Progenitor cell of endocrine pancreas (in vitro differentiated cells): ENCODE measurements at places on chromosomes 12 and 14.

- no peak for DNase-seq
These were observed 9.3 kb upstream of the ESPL1 start for GRCh38 chr12:53258541-53259539.

GRCh38 chr12:52815676-52816588 lies 2.0 kb upstream of the KRT4 start:
- no peak for DNase-seq

GRCh38 chr14:65826946-65827345 lies 414.4 kb downstream of the FUT8 start:
- no peak for DNase-seq

GRCh38 chr12:33602515-33602914 lies 162.9 kb upstream of the SYT10 start:
- no peak for DNase-seq

GRCh38 chr12:77500089-77500488 lies 330.6 kb upstream of the NAV3 start:
- no peak for DNase-seq

GRCh38 chr12:58656254-58657009 lies 263.9 kb downstream of the LRIG3 start:
- DNase-seq = no peak

GRCh38 chr12:112179916-112180315 lies 54.6 kb downstream of the TRAFD1 start:
- DNase-seq = no peak

DNA sequence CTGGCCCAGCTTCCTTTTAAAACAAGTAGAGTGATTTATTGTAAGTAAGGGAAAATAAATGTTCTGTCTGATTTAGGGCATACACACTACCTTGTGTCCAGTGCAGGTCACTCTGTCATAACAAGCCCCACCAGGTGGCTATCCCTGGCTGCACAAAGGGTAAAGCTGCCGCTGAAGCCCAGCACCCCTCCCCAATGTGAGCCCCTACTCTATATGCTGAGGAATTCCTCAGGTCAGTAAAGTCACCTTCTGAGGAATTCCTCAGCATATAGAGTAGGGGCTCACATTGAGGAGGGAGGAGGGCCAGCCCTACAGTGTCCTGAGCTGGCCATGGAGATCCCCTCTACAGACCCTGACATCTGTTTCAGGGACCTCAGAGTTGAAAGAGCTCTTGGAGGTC lies 67.2 kb downstream of the TBC1D30 start:
- DNase-seq = no peak

DNA sequence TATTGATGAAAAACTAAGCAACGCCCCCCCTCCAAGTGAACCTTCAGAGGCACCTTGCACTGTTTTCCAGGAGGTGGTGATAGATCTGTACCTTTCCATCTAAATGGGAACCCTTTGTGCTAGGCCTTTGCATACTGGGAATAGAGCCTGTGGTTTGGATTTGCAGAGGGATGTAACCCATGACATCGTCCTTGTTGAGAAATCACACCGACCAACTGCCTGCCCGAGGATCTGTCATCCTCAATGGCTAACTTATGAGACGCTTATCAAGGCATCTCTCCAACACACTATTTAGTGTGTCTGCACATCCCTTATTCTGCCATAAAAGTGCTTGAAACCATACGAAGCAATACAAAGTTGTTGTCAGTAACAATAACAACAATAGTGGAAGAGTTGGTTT lies 22.9 kb downstream of the NTN4 start:
- no peak for DNase-seq

DNA sequence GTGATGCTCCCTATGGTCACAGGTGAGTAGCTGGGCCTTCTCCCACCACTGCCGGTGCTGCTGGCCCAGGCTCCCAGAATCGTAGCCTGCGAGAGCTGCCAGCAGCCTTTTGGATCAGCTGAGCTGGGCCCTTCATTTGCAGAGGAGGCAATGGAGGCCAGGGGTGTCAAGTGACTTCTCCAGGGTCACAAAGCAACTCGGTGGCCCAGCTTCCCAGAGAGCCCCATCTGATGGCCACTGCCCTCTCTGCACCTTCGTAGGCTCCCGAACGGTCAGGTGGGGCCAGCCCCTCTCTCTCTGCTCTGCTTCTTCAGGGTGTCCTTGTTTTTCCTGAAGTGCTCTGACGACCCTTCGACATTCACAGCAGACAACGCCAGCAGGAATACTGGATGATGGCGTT lies 4.6 kb downstream of the KRT80 start:
- no peak for DNase-seq

DNA sequence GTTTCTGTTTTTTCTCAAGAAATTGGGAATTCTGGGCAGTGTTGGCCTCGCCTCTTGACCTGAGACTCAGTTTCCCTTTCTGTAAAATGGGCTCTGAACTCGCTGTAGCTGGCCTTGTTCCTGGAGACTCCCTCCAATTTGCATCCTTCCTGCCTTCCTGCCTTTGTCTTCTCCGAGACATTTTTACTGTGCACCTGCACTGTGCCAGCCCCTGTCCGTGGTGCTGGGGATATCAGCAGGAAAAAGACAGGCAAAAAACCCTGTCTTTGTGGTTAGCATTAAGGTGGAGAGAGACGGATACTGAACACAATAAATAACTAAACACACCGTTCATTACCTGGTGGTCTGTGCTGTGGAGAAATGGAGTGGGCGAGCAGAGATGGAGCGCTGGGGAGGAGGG lies 129.8 kb downstream of the AACS start:
- no peak for DNase-seq

- DNase-seq = no peak
These were observed 76.6 kb upstream of the KCNJ8 start for GRCh38 chr12:21851151-21851550.

GRCh38 chr14:45678163-45678562 lies 425.2 kb upstream of the MIS18BP1 start:
- no peak for DNase-seq

- DNase-seq = no peak
These were observed 666.0 kb downstream of the MED13L start for GRCh38 chr12:115611477-115611876.

DNA sequence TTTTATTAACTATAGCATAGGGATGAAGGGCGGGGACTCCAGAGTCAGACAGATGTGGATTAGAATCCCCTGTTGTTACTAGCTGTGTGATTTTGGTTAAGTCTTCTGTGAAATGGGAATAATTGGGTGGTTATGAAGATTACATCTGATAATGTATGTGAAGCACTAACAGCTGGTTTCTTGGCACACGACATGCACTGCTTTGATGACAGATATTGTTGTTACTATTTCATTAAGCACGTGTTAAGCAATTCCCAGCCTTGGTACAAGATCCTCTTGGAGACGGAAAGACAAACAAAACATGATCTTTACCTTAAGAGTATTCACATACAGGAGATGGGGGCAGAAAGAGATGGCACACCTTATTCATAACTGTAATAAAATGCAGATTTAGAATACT lies 7.9 kb downstream of the PPFIBP1 start:
- DNase-seq = no peak

- DNase-seq = no peak
These were observed 161.9 kb downstream of the CAPZA3 start for GRCh38 chr12:18899678-18900317.

DNA sequence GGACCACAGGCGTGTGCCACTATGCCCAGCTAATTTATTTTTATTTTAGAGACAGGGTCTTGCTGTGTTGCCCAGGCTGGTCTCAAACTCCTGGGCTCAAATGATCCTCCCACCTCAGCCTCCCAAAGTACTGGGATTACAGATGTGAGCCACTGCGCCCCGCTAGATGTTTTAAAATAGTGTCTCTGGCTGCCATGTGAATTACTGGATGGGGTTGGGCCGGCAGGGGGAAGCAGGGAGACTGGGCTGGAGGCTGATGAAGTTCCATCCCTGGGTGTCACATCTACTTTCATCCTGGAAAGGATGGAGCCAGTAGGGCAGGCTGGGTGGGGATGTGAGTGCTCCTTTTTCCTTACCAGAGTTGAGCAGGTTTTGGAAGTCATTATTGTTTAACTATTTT lies 46.1 kb downstream of the DNAH10 start:
- DNase-seq = no peak

- DNase-seq = no peak
These were observed 74.2 kb upstream of the GNG2 start for GRCh38 chr14:51786227-51786626.

- no peak for DNase-seq
These were observed 22.8 kb upstream of the RASSF3 start for GRCh38 chr12:64587447-64587846.

DNA sequence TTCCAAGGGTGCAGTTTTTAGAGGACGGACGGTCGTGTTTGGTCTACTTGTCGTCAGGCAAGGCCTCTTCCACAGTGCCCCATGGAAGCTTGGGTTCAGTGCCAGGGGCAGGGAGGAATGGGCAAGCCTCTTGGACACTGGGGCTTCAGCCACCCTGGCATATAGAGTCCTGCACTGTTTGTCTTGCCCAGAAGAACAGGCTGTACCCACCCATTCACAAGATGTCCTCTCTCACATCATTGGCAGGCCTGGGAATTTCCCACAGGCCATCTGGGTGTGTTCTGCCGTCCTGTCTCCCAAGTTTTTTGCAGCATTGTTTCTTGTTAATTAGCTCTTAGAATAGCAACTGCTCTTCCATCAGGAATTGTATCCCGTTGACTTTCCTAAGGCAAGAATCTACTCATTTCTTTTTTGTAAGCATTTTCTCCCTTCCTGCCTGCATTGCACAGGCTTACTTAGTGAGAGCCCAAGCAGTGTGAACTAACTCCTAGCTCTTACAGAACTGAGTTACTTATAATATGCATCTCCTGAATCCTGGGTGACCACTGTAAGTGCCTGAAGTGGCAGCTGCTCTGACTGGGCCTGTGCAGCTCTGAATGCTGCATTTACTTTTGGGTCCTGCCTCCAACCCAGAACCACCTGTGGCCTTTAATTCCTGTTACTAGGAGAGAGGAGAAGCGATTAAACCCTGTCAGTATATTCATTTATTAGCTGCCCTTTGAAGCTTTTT lies 149.4 kb upstream of the HIF1A start:
- no peak for DNase-seq

DNA sequence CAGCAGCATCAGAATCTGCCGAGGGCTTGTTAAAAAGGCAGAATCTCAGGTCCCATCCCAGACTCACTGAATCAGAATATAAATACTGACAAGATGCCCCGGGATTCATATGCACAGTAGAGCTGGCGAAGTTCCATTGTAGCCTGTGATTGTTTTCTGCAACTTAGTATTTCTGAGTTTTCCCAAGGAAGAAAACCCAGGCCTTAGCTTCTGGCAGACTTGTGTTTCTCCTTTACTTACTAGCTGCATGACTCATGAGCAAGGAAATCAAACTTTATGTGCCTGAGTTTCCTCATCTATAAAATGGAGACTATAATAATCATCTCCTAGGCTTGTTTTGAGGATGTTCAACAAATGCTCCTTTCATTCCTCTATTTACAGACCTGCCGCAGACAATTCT lies 278.5 kb upstream of the PLEKHG7 start:
- no peak for DNase-seq

GRCh38 chr12:24931666-24932405 lies 17.1 kb downstream of the BCAT1 start:
- no peak for DNase-seq

DNA sequence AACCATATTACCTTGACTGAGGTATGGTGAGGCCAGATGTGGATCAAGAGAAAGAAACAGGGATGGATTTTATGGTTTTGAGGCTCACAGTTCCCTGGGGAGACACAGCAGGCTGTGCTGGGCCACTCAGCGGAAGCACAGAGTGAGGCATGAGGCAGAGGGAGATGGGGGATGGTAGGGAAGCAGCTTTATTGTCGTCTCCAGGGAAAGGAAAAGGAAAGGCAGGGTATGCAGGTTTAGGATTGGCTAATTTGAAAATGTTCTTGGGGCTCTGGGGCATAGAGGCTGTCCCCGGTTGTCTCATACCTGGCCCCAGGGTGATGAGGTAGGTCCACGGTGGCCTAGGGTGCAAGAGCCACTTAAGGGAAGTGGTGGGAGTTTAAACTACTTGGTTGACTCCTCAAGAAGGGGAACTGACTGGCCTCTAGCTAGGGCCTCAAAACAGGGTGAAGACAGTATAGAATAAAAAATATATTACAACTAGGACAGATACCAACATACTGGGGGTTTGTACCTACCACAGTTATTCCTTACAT lies 322.8 kb downstream of the RGS6 start:
- no peak for DNase-seq

DNA sequence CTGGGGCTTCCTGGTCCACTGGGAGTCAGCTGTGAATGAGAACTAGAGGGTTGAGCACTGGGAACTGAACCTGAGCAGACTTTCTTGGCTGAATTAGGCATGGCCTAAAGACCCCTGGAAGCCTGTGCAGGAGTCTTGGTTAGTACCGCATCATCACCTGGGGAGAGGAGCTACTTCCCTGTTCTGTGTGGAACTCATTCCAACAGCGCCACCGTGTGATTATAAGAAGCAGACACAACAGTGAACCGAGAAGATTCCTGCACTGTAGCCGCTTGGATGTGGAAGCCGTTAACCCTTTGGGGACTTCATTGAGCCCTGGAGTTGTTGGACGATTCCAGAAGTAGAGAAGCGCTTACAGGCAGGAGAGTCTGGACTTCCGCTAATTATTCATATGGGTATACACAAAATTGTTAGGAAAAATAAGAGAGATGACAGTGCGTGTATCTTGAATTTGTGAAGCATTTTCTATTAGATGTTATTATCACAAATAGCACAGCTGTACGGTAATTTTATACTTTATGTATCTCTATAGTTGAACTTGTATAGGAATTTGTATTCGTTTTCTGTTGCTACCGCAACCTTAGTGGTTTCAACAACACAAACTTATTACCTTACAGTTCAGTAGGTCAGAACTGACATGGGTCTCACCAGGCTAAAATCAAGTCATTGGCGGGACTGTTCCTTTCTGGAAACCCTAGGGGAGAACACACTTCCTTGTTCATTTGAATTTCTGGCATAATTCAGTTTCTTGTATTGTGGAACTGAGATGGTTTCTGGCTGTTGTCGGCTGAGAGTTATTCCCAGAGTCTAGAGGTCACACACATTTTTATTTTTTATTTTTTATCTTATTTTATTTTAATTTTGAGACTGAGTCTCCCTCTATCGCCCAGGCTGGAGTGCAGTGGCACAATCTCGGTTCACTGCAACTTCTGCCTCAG lies 100.7 kb downstream of the C2CD5 start:
- peak; percentile 66 for DNase-seq

DNA sequence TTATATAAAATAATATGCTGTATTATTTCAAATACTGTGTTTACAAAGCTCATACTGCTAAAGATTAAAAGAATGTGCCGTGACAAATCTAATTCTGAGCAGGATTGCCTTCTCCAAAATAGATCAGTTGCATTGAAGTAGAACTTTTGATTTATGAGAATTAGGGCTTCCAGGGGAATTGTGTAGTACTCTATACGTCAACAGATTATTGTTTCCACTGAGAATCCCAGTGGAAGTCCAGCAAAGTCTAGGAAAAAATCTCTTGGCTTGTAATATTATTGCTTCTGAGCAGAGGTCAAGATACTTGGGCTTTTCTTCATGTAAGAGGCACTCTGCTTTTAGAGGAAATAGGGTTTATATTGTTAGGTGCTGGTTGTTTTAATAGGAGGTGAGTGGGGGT lies 133.9 kb downstream of the TRHDE start:
- DNase-seq = no peak

DNA sequence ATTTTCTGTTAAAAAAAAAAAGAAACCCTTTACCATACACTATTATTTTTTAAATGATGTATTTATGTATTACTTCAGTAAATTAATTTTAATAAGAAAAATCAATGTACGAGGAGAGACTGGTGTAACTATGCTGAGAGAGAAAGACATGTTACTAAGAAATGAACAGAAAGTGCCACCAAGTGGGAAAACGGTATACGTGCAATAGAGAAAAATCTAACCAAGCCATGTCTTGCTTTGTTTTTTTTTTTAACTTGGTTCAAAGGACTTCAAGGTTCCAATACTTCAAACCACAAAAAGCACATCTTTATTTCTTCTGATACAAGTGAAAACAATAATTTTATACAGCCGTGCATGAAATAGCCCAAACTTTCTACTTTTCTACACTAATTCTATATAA lies 22.9 kb downstream of the NDUFA12 start:
- no peak for DNase-seq
